ENCODE measurements at places on chromosomes 5 and 9. TPM values are rescaled to one million over a fixed set of nuclear protein-coding genes. Genes with fewer than 3 reads are reported as not detected.

Gene SCGB3A2
- total RNA-seq = not detected

Gene PCDHA1
- total RNA-seq = not detected

Gene MYO10
- total RNA-seq = not detected

Gene OR2V1
- total RNA-seq = not detected

Gene IFNK
- not detected for total RNA-seq

Gene CD274
- total RNA-seq = 10.7 TPM

Gene HTR1A
- total RNA-seq = not detected

Gene DCP2
- 112 TPM for total RNA-seq

Gene WDR31
- total RNA-seq = 0.91 TPM

Gene TMEM252
- total RNA-seq = not detected

Gene DMRT3
- total RNA-seq = not detected

Gene CD14
- 0.66 TPM for total RNA-seq

Gene THBS4
- total RNA-seq = 0.25 TPM

Gene ANKRD18B
- total RNA-seq = not detected
